T-helper 22 cell (primary cell): ENCODE measurements at places on chromosomes 7 and 10.

GRCh38 chr7:151631570-151631952, 111.9 kb upstream of the RHEB start:
- no peak for DNase-seq

- no peak for DNase-seq
These were observed 93.8 kb downstream of the CUX1 start for GRCh38 chr7:101910991-101911799.

DNA sequence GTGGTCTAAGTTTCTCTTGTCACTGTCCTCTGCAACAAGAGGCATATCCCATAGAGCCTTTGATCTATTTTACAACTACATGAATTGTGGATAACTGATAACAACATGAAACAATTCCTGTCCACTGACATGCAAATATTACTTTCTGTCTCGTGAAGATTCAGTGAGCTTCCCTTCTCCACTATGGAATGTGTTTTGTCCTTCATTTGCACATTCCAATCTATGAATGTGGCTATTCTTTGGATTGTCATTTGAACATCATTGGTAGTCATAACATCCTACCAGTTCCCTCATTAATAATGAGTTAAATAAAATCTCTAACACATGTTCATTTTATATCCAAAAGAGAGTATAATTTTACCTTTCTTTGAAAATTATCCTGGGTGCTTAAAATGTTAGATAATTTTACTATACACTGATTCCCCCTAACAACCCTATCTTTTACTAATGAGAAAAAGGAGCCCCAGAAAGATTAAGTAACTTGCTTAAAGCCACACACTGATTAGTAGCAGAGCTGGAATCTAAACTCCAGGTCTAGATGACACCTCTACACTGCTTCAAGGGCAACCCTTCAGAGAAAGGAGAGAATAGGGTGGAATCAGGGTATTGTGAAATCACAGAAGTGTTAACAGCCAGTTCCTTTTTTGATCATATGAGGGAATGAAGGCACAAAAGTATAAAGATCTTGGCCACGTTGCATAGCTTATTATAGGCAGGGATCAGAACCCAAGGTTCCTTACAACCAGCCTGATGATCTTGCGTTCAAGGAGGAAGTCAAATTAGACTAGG, 39.1 kb downstream of the PDE1C start:
- no peak for DNase-seq

- no peak for DNase-seq
These were observed 113.1 kb upstream of the PCBD1 start for GRCh38 chr10:71001470-71001869.

DNA sequence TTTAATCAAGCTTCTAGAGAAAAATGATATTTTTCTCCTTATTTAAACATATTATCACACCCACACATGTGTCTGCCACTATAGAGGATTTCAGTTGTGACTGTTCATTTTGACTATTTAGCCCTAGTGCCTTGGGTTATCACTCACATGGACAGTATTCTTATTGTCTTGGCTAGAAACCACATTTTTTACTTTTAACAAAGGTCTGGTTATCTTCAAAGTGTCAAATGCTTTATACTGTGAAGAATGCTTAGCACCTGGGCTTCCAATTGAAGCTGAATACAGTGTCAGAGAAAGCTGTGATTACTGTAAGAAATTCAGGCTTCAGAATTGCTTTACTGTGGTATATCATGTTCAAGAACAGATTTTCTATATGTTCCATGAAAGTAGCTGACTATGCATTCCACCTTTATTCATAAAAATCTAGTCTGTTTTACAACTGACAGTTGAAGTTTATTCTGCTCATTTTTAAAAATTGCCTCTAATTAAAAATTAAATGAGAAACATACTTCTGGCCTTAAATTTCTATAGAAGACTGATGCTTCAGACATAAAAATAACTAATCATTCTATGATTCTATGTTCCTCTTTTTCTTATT, 278.6 kb downstream of the SEMA3D start:
- no peak for DNase-seq
